Breast epithelium (tissue), 4 donors: ENCODE measurements at places on chromosomes 3 and 15. TPM values are rescaled to one million over a fixed set of nuclear protein-coding genes. Genes with fewer than 3 reads are reported as not detected.

DNA sequence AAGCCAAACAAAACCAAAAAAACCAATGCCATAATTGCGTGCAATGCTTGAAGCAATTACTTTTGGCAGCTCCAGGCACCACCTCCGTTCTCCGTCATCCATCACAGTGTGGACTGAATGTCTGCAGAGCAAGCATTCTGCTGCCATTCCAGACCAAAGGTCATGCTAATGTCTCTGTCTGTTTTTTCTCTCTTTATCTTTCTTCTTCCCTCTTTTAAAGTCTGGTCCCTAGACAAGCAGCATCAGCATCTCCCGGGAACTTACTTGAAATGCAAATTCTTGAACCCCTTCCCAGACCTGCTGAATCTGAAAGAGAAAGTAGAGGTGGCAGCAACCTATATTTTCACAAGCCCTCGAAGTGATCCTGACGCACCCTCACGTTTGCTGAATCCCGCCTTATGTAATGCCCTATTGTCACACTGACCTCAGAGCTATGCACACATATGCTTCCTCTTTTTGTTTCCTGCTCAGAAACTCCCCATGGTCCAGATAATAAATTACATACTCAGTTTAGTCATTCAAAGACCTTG, 297.3 kb upstream of the PROK2 start:
- no peak for DNase-seq

DNA sequence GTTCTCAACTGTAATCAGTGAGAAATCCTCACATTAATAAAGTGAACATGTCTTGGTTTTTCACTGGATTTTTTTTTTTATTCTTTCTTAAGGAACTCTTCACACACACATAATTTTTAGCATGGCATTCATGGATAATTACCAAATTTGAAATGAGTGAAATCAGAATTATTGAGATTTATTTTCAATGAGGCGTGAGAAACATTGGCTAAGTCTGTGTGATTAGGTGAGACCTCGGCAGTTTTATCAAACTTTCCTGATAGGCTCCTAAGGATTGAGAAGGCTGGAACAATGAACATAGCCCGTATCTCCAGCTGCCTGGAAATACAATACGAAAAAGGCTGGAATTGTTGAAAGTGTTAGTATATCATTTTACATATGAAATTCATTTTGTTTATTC, 35.5 kb downstream of the MDFIC2 start:
- DNase-seq = no peak

The TRIM59 gene
- total RNA-seq = 5.0 TPM

The CDCP1 gene
- total RNA-seq = 11.3 TPM
